ENCODE measurements at places on chromosomes 6 and 20.

DNA sequence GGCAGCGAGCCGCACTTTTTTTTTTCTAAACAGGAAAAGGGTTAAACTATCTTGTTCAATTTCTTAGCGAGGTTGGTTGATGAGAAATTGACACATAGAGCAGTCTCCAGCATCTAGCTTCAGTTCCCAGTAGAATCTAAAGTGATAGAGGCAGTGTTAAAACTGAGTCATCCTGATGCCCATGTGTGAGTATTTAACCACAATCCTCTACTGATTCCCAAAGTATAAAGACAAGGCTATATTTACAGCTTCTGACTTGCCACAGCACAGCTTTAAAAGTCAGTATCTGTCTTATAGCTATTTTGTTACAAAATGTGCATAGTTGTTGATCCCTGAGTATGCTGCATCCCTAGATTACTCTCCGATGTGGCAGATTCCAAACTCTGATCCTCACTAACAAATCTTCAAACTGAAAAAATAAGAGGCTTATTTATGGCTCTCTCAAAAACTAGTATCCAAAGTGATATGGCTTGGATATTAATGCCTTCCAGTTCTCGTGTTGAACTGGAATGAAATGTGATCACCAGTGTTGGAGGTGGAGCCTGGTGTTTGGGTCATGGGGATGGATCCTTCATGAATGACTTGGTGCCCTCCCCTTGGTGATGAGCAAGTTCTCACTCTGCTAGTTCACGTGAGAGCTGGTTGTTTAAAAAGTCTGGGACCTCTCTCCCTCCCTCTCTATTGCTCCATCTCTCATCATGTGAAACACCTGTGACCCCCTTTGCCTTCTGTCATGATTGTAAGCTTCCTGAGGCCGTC is 13.1 kb upstream of the POPDC3 start:
- ATAC-seq: no peak

GRCh38 chr20:29301624-29302259 is 1955.7 kb upstream of the DEFB115 start:
- no peak for ATAC-seq

GRCh38 chr6:89081129-89081422 is 525 bp downstream of the PNRC1 start:
- peak; percentile 8 for ATAC-seq

GRCh38 chr20:24634855-24635254 is 165.4 kb downstream of the SYNDIG1 start:
- ATAC-seq: no peak

DNA sequence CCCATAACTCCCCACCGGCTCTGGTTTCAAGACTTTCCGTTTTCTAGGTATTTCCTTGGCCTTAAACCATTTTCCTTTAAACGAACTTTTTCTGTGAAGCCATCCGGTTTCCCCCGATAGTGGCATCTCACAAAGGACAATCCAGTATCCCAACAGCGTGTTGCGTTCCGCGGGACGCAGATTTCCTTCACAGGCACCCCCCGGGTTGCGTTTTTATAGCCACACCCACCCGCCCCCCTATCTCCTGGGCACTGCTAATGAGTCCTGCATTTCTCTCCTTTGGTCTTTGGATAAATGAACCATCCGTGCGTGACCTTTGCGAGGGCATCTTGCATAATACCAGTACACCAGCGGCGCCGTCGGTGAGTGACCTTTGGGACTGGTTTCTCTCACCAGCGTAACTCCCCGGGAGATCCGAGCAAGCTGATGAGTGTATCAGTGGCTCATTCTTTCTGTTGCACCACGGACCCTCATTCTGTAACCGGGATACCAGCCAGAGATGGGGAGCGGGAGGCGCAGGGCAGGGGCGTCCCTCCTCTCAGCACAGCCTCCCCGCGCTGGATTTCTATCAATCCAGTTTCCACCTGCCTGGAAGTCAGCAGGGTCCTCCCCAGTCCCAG is 586 bp upstream of the NQO2 start:
- peak; percentile 58 for ATAC-seq

- ATAC-seq: no peak
Measured at GRCh38 chr6:108008363-108008762, 50.4 kb upstream of the SEC63 start.

DNA sequence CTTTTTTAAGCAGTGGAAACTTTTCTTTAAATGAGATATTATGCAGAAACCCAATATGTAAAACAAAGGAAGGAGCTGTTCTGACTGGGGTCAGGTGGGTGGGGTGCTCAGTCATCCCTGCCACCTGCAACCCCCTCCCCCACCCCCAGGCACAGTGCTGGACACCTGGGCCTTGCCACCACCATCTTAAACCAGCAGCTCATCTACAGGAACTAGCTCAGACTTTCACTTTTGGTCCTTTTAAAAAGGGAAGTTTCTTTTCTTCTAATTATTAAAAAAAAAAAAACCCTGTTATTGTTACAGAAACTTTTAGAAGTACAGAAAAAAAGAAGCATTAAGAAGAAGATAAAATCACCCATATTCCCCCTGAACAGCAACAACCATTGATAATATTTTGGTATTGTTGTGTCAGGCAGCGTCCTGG is 37.1 kb downstream of the PPP1R16B start:
- ATAC-seq: peak; percentile 76

DNA sequence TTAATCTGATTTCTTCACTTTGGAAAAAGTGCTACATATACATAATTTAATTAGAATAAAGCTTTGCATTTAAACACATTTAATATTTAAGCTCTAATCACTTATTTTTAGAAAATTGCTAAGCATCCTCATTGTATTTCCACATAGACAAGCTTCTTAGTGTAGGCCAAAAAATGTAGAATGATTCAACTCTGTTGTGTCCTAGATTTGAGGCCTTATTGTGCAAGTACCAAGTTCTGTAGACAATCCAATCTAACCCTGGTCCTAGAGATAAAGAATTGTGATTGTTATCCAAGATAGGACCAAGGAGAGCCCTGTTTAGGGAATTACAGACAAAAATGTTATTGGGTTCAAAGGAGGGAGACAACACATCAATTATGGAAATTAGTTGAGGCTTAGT is 27.6 kb downstream of the MRAP2 start:
- no peak for ATAC-seq

GRCh38 chr20:11379257-11380011 is 538.3 kb upstream of the BTBD3 start:
- no peak for ATAC-seq

GRCh38 chr20:40925829-40926510 is 102.7 kb upstream of the TOP1 start:
- ATAC-seq: no peak

- no peak for ATAC-seq
Measured at GRCh38 chr6:88105741-88106340, 58.2 kb downstream of the SPACA1 start.

DNA sequence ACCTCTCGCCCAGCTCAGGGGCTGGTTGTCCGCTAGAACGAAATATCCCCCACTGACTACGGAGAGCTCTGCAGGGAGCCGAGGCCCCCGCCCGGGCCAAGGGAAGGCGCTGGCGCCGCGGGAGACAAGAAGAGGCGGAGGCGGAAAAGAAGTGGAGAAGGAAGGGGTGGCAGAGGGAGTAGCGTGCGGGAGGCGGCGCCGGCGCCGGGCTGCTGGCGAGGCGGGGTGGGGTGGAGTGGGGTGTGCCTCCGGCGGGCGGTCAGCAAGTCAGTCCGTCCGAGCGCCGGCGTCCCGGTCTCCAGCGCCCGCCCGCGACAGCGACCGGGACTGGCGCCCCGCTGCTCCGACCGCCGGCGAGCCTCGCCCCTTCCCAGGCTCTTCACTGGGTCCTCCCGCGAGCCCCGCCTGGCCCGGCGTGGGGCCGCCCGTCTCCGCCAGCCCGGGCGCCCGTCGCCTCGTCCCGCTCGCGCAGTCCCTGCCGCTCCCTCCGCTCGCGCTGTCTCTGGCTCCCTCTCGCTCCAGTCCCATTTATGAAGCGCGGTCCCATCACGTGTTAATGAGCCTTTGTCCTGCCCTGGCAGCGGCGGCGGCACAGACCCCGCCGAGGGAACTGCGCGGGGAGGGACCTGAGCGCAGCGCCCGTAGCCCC is at the start of gene CNR1:
Gene CNR1 (minus strand): TSS at position 504 of the 649 bp plus-strand sequence. CDS start 21,073 bp downstream, outside the sequence.
- peak; percentile 31 for ATAC-seq

DNA sequence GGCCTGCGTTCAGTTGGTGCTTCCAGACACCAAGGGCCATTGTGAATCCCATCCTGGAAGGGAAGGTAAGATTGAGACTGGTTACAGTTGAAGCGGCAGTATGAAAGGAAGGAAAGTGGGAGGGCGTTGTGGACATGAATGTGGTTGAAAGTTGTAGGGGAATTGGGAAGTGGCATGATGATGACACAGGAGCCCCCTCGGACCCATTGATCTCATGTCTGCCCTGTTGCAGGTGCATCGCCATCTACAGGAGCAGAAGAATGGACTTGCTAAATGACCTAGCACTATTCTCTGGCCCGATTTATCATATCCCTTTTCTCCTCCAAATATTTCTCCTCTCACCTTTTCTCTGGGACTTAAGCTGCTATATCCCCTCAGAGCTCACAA is 5.5 kb downstream of the HLA-DQA1 start:
- no peak for ATAC-seq

DNA sequence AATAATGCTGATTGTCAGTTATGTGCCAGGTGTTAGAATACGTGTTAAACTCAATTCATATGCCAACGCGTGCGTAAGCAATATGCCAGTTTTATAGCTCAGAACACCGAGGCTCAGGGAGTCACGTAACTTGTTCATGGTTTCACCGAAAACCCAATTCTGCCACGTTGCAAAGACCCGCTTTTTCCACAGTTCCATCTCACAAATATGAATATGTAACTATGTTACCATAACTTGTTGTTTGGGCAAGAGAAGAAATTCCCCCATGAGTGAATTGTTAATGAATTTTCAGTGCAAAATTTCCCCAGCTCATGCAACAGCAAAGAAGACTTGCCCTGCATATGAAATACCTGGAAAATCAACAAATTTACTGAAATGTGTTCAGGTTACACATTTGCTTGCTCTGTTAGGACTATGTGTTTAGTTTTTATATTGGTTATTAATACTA is 30.1 kb downstream of the SF3B5 start:
- no peak for ATAC-seq

GRCh38 chr20:55488593-55488992 is 516.7 kb downstream of the CBLN4 start:
- no peak for ATAC-seq

DNA sequence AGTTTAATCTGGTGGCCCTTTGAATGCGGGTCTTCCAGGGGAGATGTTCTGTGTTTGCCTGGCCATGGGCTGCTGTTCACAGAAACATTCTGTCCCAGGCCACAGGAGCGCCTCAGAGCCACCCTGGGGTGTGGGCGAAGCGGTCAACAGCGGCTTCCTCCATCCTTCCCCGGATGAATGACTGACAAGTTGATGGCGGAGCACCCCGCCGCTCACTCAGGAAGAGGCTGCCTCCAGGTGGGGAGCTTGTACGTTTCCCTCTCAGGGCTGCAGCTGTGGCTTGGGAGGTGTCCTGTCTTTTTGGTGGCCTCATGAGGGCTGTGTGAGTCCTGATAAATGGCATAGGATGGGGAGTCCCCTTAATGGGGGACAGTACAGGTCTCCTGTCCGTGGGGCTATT is 178.4 kb downstream of the NRN1 start:
- no peak for ATAC-seq

DNA sequence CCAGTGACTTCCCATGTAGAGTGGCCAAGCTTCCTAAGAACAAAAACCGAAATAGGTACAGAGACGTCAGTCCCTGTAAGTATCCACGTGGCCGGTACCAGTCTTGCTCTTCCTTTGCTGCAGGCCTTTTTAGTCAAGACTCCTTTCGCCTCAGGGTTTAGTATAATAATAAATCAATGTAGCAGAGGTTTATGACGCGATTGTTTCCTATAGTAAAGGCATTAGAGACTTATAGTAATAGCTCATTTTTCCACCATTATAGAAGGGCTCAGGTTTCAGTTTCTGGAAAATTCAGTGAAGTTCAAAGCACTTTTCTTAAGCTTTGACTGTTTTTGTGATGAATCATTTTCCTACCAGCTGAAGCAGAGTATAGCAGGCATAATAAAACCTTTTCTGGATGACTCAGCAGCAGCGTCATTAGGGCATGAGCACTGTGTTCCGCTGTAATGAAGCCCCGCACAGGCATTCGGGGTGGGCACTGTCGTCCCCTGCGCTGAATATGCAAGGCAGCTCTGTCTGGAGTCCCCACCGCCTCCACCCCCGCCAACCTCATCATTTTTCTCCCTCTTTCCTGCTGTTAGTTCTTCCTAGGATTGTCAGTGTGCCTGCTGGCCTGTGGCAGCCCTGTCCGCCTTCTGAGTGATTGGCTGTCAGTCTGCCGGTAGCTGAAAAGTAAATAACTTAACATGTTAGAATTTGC is 51.3 kb downstream of the PTPN1 start:
- peak; percentile 95 for ATAC-seq

DNA sequence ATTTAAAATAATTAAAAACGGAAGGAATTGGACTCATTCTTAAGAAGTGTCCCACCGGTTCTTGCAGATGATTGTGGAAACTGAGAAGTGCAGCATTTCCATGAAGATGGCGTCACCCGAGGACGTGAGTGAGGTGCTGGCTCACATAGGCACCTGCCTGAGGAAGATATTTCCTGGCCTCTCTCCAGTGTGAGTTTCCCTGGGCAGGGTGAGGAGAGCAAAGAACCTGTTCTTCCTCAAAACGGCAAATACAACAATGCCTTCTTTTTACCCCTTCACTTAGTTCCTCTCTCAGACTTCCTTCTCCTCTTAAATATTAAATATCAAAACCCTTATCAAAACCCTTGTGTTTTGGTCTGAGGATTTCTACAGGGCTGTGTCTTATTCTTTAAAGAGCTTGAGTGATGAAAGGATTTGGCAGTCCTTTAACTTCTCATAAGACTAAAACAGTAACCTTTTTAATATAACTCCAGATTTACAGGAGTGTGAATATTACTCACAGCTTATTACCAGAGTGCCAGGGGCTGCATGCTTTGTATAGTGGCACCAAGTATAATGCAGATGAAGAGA is 156.3 kb downstream of the CARMIL1 start:
- ATAC-seq: no peak

DNA sequence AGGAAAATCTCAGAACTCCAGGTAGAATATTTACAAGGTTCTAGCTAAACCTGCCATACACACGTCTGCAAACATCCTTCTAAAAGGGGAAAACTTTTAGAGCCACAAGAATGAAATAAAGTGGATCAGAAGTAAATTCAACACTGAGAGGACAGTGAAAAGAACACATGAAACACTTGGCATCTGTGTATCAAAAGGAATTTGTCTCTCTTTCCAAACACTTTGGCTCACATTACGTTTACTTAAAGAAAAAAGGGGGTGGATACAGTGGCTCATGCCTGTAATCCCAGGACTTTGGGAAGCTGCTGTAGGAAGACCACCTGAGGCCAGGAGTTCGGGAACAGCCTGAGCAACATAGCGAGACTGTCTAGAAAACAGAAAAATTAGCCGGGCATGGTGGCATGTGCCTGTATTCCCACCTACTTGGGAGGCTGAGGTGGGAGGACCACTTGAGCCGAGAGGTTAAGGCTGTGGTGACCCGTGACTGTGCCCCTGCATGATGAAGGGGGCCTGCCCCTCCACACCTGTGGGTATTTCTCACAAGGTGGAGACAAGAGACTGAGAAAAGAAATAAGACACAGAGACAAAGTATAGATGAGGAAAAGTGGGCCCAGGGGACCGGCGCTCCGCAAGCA is 35.4 kb downstream of the NINL start:
- no peak for ATAC-seq

- ATAC-seq: no peak
Measured at GRCh38 chr20:31803552-31804291, 15.4 kb upstream of the MYLK2 start.

- ATAC-seq: no peak
Measured at GRCh38 chr6:55100686-55101085, 73.6 kb upstream of the HCRTR2 start.
